Hepatocyte (in vitro differentiated cells): ENCODE measurements at places on chromosomes 7 and 10.

- DNase-seq = no peak
These were observed 123.8 kb downstream of the AMPH start for GRCh38 chr7:38507384-38507783.

- DNase-seq = no peak
These were observed 31.8 kb downstream of the DRGX start for GRCh38 chr10:49364051-49364450.

- no peak for DNase-seq
These were observed 48.4 kb downstream of the FRMD4A start for GRCh38 chr10:14282276-14282675.

DNA sequence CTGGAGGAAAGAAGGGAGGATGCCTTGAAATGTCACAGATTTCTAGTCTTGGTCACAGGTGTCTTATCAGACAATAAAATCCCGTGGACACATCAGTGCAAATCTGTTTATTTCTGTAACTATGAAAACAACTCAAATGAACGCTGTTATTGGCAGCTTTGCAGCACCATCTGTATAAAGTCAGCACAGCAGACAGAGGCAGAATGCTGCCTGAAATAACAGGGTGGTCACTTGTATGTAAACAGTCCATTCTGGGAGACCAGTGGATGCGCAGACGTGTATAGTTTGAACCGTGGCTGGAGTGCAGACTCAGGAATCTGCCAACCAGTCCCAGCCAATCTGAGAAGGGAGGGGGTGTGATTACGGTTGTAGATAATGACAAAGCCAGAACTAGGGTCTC lies 54.8 kb downstream of the SEC23IP start:
- no peak for DNase-seq

DNA sequence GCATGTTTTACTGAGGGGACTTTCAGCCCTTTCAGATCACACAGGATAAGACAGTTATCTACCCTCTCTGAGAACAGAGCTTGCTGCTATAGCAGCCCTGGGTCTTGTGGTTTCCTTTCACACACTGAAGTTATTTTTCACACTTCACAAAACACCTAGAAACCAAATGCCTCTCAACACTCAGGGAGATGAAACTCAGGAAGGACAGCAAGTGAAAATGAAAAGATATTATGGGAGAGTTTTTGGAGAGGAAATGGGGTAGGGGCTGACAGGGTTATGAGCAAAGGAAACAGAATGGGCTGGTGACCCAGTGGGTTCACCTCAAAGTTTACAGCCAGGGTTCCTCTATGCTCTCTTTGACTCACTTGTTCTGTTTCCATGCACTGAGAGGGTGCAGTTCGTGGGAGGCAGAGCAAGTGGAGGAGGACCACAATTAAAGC lies 17.0 kb upstream of the GIMAP2 start:
- no peak for DNase-seq

DNA sequence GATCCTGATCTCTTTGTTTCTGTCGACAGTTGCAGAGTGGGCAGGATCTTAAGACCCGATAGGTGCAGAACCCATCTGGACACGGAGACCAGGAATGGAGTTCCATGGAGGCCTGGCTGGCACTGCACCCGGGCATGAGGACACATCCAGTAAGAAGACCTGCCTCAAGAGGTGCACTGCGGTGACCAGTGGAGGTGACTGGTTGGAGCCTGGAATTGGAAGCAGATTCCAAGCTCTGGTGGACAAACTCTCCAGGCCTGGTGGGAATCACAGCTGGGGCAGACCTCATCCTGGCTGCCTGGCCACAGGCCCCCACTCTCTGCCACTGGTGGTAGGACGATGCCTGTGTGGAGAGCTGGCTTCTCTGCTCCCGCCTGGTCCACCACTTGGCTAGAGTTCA lies 31.0 kb downstream of the ZNF775 start:
- DNase-seq = no peak

DNA sequence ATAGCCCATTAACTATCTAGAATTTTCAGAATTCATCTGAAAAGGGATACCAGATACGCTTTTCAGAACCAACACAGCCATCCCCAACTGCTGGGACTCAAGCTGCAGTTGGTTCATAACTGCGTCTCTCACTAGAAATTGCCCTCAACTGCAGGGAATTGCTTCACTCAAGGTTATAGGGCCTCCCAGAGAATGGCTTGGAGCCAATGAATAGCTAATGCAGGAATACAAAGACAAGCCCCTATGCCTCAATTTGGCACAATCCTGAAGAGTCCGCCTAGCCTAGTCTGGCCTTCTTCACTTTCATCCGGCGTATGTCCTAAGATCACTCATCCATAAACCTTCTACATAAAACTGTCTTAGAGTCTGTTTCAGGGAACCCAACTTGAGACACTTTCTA lies 164.0 kb downstream of the SKAP2 start:
- DNase-seq = no peak

DNA sequence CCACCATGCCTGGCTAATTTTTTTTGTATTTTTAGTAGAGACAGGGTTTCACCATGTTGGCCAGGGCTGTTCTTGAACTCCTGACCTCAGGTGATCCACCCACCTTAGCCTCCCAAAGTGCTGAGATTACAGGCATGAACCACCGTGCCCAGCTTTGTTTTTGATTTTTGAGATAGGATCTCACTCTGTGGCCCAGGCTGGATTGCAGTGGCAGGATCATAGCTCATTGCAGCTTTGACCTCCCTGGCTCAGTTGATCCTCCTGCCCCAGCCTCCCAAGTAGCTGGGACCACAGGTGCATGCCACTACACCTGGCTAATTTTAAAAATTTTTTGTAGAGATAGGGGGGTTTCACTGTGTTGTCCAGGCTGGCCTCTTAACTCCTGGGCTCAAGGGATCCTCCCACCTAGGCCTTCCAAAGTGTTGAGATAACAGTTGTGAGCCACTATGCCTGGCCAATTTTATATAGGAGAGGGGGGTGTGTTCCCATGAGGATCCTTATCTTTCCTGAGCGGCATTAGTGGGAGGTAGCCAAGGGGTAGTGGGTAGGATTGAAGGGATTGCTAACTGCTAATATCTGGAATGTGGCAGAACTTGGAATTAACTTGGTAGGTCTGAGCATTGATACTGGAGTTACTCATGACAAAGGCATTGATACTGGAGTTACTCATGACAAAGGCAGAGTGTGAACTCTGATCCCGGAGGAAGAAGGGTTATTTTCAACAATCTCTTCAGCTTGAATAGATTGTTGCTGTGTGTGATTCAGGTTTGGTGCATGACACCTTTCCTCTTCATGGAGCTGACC lies 1.0 kb upstream of the NOLC1 start:
- peak; percentile 25 for DNase-seq

DNA sequence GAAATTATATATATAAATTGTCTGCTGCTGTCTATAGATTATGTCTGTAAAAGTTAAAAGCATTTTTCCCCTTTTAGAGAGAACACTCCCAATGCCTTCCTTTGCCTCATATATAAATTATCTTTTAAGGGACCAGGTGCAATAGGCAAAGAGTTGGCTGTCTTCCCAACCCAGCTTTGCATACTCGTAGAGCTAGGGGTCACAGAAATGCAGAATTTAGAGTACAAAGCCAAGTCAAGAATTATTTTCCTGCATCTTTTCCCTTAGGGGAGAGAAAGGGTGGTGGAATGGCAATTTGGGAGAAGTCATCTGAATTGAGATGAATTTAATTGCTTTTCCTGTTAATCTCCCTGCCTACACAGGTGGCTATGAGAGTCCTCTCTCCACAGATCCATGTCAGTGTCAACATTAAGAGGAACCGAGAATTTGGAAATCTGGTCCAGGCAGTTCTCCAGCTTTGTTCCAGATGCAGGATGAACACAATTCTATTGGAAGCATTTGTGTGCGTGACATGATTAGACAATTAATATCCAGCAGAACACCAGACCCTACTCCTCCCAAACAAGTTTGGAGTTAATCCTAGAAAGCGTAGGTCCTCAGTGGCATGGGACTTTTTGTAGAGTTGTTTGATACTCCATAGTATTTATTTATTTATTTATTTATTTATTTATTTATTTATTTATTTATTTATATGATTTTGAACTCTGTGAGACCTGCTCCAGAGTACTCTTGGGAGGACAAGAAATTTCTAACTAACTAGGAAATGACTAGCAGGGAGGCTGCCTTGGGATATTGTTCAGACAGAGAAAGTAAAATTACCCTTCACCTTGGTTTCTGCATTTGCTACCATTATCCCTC lies 80.3 kb upstream of the SKAP2 start:
- DNase-seq = no peak

DNA sequence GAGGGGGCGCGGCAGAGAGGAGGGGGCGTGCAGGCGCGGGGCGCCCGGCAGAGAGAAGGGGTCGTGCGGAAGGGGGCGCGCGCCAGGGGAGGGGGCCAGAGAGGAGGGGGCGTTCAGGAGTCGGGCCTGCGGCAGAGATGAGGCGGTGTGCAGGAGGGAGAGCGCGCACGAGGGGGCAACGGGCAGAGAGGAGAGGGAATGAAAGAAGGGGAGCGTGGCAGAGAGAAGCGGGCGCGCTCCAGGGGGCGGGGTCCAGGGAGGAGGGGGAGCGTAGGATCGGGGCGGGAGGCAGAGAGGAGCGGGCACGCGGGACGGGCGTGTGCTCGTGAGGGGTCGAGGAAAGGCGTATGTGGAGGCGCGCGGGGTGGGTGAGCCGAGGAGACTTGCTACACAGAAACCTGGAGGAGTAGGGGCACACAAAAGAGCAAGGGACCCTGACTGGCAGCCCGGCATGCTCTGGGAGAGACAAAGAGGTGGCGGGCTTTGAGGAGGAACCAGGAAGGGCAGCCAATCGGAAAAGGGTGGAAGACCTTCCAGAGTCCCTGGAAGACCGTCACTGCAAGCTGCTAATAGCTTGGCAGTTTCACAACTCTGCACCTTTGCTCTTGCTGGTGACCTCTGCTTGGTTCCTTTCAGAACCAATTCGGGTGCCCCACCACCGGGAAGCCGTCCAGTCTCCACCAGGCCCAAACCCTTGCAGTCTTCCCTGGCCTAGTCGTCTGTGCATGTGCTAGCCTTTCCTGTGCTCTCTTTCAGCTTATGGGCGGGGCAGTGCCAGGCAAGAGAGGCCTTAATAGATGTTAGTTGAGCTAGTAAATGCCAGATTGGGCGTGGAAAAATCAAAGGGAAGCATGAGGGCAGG lies 639 bp downstream of the DYDC2 start:
- DNase-seq = peak; percentile 49

DNA sequence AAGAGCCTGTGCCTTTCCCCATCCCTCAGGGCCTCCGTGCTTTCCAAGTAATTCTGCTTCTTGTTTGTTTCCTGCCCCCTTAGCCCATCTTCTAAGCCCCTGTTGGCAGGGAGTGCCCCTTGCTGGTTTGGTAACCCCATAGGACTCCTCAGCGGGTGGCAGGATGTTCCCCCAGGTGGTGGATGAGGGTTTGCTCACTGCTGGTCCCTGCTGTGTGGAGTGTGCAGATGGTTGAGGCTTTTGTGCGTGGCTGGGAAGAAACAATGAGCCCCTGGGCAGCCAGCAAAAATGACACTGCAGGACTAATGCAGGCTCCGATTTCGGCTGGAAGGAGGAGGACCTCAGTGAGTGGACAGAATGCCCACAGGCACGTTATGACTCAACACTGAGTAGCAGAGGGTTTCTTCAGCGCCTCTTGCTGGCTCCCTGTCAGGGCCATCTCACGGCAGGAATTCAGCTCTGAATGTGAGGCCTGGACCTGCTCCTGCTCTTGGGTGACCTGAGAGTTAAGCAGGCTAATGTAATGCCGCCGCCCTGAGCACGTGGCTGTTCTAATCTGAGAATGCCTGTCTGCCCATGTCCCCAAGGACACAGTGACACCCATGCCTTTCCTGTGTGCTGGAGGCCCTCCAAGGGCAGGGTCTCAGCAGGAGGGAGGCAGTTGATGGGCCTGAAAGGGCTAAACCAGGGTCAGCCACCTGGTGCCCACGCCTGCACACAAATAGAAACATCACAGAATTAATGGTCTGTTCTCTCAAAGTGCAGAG lies 16.6 kb downstream of the BAG3 start:
- peak; percentile 76 for DNase-seq

- DNase-seq = no peak
These were observed 8.5 kb downstream of the PTF1A start for GRCh38 chr10:23200586-23200985.

GRCh38 chr7:105015390-105015965 lies 1.5 kb downstream of the KMT2E start:
- DNase-seq = peak; percentile 59

DNA sequence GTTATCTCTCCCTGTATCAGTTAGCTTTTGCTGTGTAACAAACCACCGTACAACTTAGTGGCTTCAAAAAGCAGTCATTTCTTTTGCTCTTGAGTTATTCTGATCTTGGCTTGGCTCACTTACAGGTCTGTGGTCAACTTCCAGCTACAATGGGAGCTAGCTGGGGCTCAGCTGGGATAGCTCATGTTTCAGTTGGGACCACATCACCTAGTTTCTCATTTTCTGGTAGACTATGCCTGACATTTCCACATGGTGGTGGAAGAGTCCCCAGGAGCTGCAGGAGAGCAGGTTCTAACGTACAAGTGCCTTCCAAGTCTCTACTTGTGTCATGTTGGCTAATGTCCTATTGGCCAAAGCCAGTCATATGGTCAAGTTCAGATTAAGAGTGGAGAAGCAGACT lies 25.8 kb upstream of the PIP4K2A start:
- DNase-seq = no peak

DNA sequence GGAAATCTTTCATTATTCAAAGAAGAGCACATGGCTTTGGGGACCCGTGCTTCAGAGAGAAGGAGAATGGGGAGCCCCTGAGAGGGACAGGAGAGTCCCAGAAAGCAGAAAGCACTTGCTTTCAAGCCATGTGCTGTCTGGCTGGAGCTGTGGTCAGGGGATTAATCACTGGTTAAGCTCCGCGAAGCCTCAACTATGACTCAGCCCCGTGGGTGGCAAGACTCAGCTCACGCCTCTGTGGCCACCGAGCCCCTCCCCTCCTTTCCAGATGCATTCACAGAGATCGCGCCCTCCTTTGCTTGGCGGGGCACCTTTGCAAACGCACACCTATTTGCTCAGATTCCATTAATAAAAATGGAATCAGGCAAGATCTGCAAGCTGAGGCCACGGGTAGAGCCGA lies 202.9 kb upstream of the TCERG1L start:
- peak; percentile 44 for DNase-seq

DNA sequence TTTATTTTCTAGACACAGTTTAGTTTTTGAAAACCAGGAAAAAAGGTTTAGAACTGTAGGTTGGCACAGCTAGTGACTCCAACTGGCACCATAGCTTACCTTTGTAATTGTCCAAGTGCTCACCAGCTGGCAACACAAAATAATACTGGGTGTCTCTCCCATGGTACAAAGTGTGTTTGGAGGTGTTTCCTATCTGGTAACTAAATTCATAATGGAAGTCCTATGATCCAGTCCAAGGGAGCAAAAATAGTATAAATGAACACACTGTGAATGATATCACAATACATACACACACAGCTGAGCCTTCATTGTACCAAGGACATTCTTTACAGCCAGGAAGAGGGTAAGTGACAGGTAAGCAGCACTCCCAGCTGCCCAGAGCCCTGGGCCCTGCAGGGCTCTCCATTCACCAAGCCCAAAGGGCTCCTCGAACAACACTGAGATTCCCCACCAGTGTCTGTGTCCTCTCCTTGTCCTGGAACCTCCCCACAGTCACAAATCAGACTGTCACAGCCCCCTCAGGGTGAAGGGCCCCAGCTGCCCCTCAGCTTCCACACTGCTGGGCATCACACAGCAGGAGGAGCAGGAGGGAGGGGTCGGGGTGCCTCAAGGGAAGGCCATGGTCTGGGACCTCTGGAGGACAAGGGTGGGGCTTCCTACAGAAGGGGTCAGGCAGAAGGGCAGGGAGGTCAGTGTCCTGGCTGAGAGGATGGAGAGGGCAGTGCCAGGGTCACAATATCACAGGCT lies 72.1 kb downstream of the PKD1L1 start:
- DNase-seq = no peak

GRCh38 chr7:103996639-103997038 lies 7.2 kb upstream of the RELN start:
- DNase-seq = no peak

- peak; percentile 91 for DNase-seq
These were observed 29.8 kb downstream of the C10orf67 start for GRCh38 chr10:23314835-23315239.
